ENCODE measurements at places on chromosomes 13 and 19.
A peak's percentile ranks its signal among the peaks of the same experiment; 100 is the strongest.

GRCh38 chr19:38815059-38816001, 2.6 kb upstream of the LGALS4 start:
- no peak for DNase-seq

GRCh38 chr13:51976423-51976822, 34.8 kb downstream of the ATP7B start:
- no peak for DNase-seq

DNA sequence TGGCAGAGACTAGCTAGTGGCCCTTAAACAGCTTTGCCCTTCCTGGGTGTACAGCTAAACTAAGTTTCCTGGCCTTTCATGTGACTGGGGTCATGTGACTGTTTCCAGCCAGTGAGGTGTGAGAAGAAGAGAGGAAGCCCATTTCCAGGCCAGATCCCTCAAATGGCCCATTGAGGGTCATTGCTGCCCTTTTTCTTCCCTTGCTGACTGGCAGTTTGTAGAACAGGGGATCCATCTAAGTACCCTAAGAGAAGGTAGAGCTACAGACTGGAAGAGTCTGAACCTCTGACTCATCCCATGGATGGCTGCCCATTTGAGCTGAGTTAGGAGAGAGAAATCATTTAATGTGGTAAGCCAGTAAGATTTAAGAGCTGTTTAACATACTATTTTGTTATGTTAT, 2.8 kb downstream of the SWSAP1 start:
- DNase-seq: no peak

DNA sequence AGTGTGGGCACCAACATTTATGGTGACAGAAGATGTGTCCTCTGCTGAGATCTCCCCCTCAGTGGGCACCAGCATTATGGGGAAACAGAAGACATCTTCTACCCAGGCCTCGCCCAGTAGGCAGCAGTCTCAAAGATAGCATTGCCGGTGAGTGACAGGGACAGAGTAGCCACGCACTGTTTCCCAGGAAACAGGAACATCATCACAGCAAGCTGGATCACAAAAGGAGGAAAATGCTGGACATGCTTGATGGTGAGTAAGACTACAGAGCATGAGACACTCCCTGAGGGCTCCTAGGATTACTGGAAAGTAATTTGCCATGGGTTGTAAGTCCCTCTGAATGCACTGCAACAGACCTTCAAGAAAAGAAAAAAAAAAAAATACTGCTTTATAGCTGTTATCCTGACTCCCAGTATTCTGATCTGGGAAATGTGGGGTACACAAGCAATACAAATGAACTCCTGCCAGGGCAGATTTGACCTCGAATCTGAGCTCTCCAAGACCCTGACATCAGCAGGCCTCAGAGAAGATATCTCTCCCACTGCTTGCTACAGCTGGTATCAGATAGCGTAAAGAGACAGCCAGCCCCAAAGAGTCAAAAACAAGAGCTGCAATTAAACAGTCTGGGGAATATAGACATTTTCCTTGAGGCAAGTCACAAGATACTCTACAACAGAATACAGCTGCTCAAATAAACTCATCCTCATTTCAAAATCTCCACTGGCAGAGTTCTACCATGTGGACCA, 180.4 kb downstream of the RBM26 start:
- no peak for DNase-seq

- no peak for DNase-seq
These were observed 5.2 kb upstream of the MLNR start for GRCh38 chr13:49214917-49215376.

DNA sequence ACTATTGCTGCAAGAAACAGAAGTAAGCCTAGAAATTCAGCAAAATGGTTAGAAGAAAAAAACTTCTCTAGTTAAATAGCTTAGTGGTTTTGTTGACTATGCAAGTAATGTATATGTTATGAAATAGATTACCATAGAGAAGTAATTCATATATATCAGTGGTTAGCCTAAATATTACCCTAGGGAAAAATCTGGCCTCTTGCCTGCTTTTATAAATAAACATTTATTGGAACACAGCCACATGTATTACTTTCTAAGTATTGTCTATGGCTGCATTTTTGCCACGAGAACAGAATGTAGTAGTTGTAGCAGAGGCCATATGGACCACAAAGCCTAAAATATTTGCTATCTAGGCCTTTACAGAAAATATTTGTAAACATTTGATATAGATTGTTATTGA, 1471.7 kb upstream of the PRR20A start:
- no peak for DNase-seq

DNA sequence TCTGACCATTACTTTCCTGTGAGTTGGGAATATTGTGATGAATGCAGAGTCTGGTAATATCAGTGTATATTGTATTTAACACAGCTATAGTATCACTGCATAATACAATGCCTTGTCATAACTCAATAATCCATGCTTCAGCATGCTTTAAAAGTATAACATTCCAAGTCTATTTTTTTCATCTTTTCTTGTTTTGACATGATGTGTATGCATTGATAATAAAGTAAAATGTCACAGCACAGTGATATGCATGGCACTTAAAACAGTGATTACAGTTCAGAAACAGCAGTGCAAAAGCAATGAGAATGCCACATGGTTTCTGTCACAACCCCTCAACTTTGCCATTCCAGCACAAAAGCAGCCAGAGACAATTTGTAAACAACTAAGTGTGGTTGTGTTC, 17.8 kb downstream of the KATNAL1 start:
- DNase-seq: no peak

DNA sequence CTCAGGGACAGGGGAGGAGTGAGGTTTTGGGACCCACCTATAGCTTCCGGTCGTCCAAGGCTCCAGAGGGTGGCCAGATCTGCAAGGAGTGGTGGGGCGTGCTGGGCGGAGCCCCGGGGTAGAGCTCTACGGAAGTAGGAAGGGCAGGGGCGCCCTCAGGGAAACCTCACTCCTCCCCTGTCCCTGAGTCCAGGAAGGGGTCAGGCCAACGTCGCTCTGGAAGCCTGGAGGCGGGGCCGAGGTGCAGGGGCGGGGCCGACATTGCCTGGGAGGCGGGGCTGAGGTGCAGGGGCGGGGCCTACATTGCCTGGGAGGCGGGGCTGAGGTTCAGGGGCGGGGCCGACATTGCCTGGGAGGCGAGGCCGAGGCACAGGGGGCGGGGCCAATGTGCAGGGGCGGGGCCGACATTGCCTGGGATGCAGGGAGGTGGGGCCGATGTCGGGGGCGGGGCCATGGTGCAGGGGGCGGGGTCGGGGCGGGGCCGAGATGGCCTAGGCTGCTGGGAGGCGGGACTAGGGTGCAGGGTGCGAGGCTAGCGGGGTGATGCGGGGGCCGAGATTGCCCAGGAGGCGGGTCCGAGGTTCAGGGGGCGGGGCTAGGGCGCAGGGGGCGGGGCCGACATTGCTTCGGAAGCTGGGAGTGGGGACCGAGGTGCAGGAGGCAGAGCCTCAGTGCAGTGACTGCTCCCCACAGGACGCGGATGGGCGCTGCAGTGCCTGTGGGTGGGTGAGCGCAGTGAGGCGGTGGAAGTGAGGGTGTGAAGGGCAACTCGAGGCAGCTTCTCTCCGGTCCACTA, 4.9 kb upstream of the PALM start:
- peak; percentile 72 for DNase-seq
